HCT116 (cell line): ENCODE measurements at places on chromosomes 16 and 17. TPM values are rescaled to one million over a fixed set of nuclear protein-coding genes. Genes with fewer than 3 reads are reported as not detected.

Gene TP53TG3F
- total RNA-seq: not detected

Gene TP53TG3
- not detected for total RNA-seq

Gene CHST6
- 17.9 TPM for total RNA-seq

Gene GRAP
- 0.27 TPM for total RNA-seq
